ENCODE measurements at places on chromosomes 11 and 22.

- DNase-seq: no peak
Measured at GRCh38 chr11:46216019-46216764, 61.3 kb upstream of the CREB3L1 start.

- no peak for DNase-seq
Measured at GRCh38 chr11:57601297-57601696, 3.8 kb downstream of the SERPING1 start.

DNA sequence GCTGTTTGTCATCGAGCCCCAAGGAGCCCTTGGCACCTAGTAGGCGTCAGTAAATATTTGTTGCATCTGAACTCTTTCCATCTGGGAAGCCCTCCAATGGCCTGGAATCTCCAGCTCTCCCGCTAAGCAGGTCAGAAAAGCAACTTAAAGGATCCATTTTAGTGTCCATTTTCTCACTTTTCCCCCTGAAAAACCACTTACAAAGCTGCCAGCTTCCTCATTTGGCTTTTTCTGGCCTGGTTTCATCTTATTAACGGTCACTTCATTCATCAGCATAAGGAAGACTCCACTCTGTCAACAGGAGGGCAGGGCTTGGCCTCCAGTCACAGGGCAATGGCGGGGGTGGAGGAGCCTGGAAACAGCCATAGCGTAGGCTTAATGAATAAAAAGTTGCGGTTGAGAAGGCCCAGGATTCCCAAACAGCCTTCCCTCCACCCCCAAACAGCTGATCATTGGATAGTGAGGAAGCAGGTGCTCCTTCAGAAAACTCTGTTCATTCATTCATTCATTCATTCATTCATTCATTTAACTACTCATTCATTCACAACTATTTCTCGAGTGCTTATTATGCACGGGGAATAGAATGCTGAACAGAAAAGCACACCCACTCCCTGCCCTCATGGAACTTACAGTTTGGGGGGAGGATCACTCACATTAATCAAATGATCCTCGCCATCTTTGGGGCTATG is 104.5 kb upstream of the RCN1 start:
- no peak for DNase-seq

DNA sequence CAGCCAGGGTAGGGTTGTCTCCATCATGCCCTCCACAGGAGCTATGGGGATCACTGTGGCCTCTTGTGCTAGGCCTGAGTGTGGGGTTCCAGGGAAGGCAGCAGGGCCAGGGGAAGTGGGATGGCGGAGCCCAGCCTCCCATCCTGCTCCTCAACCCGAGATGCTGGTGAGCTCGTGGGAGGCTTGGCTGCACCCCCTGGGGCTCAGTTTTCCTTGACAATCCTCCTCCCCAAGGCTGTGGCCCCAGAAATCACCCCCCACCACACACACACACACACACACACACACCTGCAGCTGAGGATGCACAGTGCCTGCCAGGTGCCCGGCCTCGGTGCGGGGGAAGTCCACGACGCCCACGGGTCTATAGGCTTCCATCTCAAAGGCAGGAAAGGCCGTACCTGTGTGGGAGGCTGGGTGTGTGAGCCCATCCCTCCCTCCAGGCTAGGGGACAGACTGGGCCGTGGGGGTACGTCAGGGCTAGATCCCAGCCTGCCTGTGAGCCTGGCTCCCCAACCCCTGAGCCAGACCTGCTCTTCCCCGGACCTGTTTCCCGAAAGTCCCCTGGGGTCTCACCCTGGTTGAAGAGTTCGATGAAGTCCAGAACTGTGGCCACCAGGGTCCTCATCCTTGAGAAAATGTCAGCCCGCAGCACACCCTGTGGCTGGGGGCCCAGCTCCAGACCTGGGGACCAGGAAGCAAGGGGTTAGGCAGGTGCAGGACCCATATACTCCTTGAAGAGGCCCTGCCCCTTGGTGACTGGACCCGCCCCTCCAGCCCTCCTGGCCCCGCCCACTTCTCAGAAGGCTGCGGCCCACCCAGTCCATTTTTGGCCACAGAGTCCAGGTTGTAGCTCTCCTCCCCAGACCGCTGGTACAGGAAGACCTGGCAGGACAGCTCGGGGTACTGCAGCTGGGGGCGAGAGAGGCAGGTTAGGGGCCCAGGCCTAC is 5.2 kb upstream of the TBX10 start:
- DNase-seq: no peak

DNA sequence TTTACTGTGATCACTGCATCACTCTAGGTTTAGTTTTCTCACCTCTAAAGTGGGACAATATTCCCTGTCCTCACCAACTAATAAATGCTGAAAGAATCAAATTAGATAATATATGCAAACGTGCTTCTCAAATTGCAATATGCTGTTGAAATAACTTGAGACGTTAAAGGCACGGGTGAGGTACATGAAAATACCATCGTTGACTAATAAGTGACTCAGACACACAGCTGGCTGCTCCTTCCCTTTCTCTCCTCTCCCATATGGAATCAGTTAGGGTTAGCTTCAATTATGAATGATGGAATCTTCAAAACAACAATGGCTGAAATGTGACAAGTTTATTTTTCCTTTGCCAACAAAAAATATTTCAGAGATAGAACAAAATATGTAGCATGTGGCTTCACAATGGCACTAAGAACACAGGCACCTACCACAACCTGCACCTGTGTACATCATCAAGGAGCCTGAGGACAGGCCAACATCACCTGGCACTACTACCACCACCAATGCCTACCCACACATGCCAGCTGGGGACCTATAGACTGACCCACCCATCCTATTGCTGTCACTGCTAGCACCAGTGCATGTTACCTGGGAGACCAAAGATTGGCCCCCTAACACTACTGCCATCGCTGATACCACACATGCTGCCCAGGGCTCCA is 13.7 kb downstream of the GDPD4 start:
- DNase-seq: no peak

- DNase-seq: no peak
Measured at GRCh38 chr22:35555483-35555890, 14.9 kb downstream of the RASD2 start.

DNA sequence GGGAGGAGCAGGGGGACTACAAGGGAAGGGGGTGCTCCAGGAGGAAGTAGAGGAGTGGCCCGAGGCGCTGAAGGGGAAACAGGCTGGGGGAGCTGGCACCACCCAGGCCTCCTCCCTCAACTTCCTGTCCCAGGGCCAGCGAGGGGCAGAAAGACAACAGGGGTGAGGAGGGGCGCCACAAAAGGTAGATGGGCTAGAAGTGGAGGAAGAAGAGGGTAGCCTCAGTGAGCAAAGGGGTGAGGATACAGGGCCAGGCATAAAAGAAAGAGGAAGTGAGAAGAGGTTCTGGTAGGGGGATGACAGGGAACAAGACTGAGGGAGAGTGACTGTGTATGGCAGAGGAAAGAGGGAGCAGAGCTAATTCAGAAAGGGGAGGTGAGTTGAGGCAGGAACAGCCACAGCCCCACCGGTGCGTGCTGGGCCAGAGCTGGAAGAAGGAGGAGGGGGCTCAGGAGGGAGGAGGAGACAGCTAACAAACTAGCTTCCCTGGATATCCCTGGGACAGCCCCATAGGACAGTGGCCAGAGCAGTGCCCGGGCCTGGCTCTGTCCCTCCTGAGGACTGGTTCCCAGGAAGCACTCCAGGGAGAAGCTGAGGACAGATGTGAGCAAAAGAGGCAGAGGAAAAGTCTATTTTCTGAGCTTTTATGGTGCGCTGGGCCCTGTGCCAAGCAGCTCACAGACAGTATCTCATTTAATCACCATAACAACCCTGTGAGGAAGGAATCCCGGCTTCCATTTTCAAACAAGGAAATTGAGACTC is 8.5 kb downstream of the DCHS1 start:
- peak; percentile 45 for DNase-seq

DNA sequence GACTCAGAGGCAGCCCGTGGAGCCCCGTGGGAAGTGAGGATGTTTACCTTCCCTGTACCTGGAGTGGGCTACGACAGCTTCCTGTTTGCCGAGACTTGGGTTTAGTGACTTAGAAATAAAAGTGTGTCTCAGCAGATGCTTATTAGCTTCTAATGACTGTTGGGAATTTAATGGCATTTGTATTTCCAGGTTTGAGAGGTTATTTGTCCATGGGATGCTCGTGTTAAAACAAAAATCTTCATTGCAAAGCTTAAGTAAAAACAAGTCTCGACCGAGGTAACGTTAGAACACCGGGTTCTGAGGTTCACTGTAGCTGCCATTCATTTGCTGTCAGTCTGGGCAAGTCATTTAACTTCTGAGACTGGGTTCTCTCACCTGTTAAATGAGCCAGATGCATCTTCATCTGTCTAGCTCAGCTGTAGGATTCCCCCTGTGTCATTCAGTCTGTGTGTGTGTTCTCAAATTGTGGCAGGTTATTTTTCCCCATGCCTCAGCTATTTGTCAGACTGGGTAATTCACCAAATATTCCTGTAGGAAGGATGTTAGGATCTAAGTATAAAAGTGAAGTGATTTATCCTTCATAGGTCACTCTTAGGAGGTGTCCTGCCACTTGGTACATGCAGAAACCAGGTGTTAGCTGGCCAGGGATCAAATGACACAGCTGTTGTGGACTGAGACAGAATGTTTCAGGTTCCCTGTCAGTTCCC is 791 bp downstream of the EI24 start:
- peak; percentile 17 for DNase-seq

DNA sequence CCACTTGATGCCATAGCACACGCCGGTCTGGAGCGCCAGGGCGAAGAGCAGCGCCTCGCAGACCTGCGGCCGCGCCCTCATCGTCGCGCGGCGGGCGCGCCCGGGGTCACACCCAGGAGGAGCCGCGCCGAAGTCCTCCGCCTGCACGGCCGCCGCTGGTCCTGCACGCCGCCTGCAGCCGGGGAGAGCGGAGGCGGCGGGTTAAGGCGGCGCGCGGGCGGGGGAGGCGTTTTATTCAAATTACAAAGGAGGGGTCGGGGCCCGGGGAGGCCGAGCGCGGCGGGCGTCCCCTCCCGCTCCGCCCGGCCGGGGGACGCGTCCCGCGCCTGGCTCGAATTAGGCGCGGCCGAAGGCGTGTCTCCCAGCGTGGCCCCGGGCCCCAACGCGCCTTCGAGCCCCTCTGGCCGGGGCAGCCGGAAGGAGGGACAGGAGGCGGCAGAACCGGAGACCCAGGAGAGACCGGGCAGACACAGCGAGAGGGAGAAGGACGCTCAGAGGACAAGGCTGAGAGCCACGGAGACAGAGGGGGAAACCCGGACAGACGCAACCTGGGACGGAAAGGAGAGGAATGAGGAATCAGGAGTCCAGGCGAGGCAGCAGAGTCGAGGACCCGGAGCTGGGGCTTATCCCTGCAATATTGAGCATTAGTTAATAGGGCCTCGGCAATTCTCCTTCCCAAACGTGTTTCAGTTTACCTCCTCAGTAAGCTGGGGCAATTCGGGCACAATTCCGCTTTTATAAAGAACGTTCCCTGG is at the start of gene WNT11:
Gene WNT11, minus strand, starts transcription at position 176 of the 755 bp plus-strand sequence. Its CDS starts 95 bp downstream, at position 81.
- DNase-seq: peak; percentile 19

GRCh38 chr22:17831501-17832251 is 57.4 kb upstream of the BID start:
- DNase-seq: no peak

- DNase-seq: no peak
Measured at GRCh38 chr11:80502511-80502910, 1061.7 kb upstream of the TENM4 start.

DNA sequence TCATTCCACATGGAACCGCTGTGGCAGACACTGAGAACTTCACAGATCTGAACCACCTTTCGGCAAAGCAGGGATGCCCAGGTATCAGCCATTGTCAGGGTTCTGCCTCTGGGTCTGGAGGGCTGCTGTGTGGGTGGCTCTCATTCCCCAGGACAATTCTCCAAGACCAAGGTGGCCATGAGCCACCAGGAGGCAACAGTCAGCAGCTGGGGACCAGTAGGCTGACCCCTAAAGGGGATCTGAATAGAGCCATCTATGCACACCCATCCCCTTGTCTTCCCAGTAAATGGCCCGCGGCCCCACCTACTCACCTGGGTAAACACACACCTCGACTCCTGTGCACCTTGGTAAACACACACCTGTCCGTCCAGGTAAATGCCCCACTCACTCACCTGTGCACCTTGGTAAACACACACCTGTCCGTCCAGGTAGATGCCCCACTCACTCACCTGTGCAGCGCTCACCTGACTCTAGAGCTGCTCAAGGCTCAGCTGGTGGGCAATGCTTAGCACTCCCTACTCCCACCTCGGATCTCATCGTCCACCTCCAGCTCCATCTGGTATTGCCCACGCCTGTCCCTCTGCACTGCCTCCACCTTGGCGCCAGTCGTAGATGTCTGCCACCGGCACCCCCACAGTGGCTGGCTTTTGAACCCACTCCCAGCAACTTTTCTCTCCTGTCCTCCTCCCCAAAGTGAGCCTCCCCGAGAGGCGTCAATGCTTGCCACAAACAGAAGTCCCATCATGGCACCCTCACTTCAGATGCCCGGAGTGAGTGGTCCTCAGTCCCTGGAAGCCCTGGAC is 10.2 kb downstream of the SLC25A1 start:
- no peak for DNase-seq

DNA sequence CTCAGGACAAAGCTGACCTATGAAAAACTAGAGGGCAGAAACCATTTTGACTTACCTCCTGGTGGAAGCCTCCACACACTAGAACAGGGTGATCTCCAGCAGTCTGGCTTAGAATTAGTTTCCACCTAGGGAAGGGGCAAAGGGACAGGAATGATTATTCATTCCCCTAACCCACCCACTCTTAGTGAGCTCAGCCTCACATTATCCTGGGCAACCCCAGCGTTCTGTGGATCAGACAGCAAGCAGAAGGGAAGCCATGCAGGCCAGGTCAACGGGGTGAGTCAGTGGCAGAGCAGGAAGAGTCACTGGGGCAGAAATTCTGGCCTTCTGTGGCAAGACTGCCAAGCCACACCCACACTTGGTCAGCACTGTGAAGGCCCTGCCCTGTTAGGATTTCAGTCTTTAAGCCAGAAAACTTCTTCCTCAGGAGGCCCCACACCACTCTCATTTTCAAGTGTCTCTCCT is 10.5 kb downstream of the NUMA1 start:
- DNase-seq: peak; percentile 18

- no peak for DNase-seq
Measured at GRCh38 chr11:86551288-86552092, 120.9 kb downstream of the ME3 start.

- DNase-seq: no peak
Measured at GRCh38 chr22:48445113-48445827, 1382.4 kb downstream of the BRD1 start.

DNA sequence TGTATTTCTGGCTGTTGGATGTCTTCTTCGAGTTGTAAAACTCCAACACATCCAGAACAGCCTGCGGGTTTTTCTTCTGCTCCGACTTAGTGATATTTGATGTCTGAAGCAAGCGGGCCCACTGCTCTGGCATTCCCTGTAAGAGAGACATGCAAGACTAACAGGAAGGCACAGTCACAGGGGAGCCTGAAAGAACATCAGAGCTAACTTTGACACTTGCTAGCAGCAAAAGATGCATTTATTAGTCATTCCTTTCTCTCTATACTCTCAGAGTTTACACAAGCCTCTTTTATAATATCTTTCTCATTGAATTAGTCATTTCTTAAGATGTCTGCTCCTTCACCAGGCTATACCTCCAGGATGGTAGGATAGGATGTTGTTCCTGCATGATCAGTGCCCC is 77.8 kb upstream of the GDPD4 start:
- DNase-seq: no peak

- DNase-seq: no peak
Measured at GRCh38 chr11:95149651-95150364, 60.2 kb downstream of the ENDOD1 start.
